ENCODE measurements at places on chromosomes 11 and 22. TPM values are rescaled to one million over a fixed set of nuclear protein-coding genes. Genes with fewer than 3 reads are reported as not detected.
A peak's percentile ranks its signal among the peaks of the same experiment; 100 is the strongest.

Gene SPDYC
- not detected for total RNA-seq

DNA sequence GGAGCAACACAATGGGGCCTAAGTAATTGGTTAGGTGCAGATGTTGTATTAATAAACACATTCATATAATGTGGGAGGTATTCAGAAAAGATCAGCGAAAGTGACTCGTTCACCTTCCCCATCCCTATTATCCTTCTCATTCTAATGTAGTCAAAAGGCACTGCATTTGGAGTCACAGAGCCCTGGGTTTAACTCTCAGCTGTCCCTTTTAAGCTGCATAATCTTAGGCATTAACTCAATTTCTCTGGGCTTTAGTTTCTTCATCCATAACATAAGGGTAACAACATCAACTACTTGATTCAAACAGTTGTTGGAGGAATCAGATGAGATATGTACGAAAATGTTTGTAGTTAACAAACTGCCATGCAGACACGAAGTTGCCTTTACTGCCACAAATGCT lies 187.6 kb upstream of the PITPNB start:
- no peak for DNase-seq

Gene CCDC73
- total RNA-seq: not detected

DNA sequence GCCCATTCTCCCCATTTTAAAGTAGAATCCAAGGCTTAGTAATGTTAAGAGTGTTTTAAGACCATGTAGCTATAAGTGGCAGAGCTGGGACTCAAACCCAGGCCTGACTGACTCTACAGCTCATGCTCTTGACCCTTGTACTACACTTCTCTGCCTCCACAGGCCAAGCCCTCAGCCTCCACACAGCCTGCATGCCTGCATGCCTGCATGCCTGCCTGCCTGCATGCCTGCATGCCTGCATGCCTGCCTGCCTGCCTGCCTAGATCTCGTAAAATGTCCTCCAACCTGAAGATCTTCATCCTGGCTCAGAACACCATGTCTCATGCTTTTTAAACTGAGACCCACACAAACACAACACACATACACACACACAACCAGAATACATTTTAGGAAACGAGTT lies 18.6 kb downstream of the TBC1D10A start:
- no peak for DNase-seq

Gene RBFOX2
- 124 TPM for total RNA-seq

Gene KCNK4
- total RNA-seq: not detected

GRCh38 chr22:27051407-27051806 lies 394.0 kb downstream of the MIAT start:
- no peak for DNase-seq

Gene GGTLC3
- not detected for total RNA-seq

DNA sequence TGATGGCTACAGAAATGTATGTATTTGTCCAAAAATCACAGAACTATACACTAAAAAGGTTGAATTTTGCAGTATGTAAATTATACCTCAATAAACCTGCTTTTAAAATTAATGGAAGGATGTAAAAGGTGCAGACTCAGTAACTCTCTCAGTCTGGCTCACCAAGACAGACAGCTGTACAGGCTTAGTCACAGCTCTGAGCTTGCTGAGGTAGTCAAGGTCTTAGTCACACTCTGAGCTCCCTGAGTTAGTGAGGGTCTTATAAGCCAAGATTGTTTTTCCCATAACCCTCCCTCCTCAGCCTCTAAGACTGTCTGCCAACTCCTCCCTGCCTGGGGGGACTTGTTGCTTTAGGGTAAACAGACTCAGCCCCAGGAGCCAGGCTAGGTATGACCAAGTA lies 59.3 kb upstream of the IZUMO1R start:
- DNase-seq: no peak

Gene PRR33
- not detected for total RNA-seq

DNA sequence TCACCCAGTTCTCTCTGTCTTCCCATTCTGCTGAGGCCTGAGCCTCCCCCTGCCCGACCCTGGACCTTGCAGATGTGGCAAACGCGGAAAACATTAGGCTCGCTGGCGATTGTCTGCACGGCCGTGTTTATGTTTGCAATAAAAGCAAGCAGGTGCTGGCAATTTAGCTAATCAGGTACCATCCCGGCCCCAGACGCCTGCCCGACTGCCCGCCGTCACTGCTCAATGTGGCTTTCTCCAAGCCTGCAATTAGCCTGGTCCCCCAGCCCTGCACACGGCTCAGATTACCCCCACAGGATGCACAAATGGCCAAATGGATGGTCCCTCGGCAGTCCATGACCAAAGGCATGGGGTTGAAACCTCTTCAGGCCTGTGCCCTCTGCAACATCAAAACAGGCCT lies 259.7 kb downstream of the MN1 start:
- DNase-seq: no peak

Gene DDTL
- total RNA-seq: 1.7 TPM

Gene CCDC87
- 0.24 TPM for total RNA-seq

Gene WT1
- 1.4 TPM for total RNA-seq

DNA sequence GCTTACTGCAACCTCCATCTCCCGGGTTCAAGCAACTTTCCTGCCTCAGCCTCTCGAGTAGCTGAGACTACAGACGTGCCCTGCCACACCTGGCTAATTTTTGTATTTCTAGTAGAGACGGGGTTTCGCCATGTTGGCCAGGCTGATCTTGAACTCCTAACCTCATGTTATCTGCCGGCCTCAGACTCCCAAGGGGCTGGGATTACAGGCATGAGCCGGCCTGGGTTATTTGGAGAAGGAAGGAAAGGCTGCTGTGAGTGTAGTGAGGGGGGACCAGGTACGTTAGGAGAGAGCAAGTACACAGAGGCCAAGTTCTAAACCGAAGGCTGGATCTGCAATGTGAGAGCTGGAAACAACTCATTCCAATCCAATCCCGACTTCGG lies 453 bp downstream of the BATF2 start:
- no peak for DNase-seq

DNA sequence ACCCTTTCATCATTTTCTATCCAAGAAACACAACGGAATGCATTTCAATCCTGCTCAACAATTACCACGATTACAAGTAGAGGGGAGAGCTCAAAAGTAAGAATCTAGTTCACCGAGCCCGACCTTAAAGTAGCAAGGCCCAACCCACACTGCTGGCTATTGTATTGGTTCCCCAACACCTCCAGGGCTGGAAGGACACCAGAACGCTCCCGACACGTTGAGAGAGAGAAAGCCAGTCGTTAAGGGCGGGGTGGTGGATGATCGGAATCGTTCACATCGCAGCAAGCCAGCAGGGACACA lies 690 bp downstream of the CKAP5 start:
- no peak for DNase-seq

DNA sequence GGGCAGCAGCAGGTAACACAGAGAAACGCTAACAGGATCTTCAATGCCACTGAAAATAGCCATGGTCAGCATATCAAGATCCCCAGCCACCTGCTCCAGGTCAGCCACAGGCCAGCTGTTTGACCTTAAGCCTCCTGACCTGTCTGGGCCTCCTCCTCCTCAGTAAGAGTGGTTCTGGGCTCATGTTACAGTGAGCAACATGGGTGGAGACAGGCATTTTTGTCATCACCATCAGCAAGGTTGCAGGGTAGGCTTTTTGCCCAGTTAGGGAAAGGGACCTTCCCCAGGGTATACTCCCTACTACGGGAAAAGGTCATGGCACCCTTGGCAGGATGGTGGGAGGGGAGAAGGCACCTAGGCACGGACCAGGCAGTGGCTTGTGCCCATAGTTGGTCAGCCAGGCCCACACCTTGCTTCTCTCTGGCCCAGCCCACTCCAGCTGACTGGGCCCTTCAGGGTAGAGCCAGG lies 131.8 kb upstream of the PARVA start:
- DNase-seq: no peak

DNA sequence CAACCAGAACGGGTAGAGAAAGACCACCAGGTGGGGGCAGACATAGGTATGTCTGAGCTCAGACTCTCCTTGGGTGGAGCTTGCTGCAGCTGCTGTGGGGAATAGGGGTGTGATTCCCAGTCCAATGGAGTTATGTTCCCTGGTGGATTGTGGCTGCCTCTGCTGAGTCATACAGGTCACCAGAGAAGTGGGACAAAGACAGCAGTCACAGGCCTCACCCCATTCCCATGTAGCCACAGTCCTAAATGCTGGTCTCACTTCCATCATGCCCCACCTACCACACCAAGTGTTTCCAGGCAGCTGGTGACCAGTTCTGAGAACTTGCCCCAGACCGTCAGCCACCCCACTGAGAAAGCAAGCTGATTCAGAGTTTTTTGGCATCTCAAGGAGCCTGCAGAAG lies 17.5 kb downstream of the OR52E5 start:
- no peak for DNase-seq

DNA sequence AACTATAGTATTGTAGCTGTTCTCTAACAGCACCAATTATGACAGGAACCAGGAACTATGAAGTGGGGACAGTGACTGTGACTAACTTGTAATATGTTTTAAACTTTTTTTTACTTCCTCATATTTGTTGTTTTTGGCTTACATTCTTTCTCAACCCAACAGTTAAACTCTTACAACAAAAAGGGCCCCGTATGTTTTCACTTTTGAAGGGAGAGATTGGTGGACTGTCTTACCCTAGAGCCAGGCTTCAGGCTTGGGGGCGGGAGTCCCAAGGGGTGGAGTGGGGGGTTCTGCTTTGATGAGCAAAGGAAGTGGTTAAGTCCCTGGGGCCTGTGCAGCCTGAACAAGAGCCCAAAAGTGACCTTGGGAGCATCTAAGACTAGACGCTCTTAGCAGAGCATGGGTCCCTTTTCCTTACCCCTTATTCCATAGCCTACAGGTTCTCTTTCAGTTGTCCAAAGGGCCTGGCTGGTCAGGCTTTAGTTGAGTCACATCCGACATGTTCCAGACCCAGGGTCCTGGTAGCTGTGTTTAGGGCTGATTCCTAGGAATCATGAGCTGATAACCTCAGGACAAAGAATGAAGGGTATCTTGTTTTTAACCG lies 38.8 kb downstream of the STIM1 start:
- DNase-seq: no peak

- DNase-seq: no peak
Observed at GRCh38 chr22:45966320-45966894, 10.6 kb downstream of the WNT7B start.

DNA sequence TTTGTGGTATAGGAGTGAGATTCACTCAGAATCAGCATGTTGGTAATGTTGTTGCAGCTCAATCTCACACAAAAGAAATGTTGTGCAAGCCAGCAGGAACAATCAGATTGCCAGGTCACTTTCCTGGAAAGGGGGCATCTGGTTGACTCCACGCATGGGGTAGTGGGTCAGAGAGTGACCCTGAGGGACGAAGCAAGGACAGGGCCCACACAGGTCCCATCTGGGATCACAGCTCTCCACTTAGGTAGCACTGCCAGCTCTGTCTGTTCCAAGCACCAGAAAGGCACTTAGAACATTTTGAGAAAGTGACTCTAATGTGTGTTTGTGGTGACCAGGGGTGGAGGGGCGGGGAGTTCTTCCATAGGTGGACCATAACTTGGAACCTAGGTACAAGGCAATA lies 109.5 kb downstream of the RASSF10 start:
- DNase-seq: no peak

DNA sequence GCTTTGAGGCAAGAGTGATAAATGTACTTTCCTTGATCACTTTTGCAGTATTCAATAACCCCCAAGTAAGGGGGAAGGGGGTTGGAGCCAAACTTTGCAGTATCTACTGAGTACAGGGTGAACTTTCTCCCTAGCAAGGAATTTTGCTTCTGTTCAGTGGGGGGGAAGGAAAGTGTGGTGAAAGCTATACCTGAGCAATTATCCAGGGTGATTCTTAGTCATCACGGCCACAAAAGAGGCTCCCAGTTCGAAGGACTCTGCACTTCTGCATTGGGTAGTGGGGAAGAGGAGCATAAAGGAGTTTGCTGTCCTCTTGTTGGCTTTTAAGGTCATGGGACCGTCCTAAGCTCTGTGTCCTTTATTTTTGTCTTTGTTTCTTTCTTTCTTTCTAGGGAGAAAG lies 346.5 kb upstream of the SYN3 start:
- no peak for DNase-seq

DNA sequence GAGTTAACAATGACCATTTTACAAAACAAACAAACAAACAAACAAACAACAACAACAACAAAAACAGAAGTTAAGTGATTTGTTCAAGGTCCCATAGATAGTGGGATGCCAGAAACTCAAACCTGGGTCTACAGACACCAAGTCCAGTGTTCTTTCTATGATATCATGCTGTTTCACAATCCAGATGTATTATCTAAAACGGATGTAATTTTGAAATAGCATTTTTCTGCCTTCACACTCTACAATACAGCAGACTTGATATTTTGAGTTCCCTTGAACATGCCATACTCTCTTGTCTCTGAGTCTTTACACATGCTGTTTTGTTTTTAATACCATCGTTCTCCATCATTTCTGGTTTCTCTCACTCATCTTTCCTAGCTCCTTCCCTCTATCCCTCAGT lies 104.5 kb downstream of the RELT start:
- no peak for DNase-seq

GRCh38 chr11:2574553-2575535 lies 125.0 kb downstream of the KCNQ1OT1 start:
- peak; percentile 50 for DNase-seq

- no peak for DNase-seq
Observed at GRCh38 chr11:59336931-59337330, 21.8 kb upstream of the OR5AN1 start.

- no peak for DNase-seq
Observed at GRCh38 chr22:35089139-35089538, 23.2 kb downstream of the ISX start.

DNA sequence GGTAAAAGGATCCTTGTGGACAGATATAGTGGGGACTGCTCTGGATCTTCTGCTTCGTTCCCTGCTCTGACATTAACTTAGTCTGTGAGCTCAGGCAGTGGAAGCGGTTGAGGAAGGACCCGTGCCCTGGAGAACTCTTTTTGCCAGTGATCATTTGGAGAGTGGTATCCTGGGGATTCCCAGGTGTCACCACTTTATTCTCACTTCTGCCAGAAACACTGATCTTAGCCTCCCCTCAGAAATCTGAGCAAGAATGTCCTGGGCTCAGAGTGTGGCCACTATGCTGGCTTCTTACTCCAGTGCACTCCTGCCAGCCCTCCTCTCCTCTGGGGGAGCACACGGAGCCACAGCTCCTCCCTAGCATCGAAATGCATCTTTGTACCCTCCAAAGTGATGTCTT lies 7.6 kb upstream of the PHOX2A start:
- no peak for DNase-seq

Gene DEFB131B
- total RNA-seq: not detected

GRCh38 chr22:32618441-32619140 lies 144.0 kb downstream of the FBXO7 start:
- peak; percentile 78 for DNase-seq

DNA sequence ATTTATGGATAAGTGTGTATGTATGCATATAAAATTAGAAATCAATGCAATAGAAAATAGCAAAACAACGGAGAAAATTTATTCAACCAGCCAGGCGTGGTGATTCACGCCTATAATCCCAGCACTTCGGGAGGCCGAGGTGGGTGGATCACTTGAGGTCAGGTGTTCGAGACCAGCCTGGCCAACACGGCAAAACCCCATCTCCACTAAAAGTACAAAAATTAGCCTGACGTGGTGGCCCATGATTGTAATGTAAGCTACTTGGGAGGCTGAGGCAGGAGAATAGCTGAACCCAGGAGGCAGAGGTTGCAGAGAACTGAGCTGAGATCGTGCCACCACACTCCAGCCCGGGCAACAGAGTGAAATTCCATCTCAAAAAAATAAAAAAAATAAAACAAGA lies 5.5 kb downstream of the KRTAP5-6 start:
- DNase-seq: no peak
